Epithelial cell of proximal tubule (primary cell): ENCODE measurements at places on chromosomes 16 and 17. TPM values are rescaled to one million over a fixed set of nuclear protein-coding genes. Genes with fewer than 3 reads are reported as not detected.

Gene FOXF1
- 0.12 TPM in 1 of 2 replicates, not detected in the other for total RNA-seq

Gene KLHL10
- not detected in 2 replicates for total RNA-seq

Gene SLC16A6
- 0.07 TPM in 1 of 2 replicates, not detected in the other for total RNA-seq

GRCh38 chr16:4615384-4616046 is 827 bp upstream of the UBALD1 start:
- DNase-seq = no peak

DNA sequence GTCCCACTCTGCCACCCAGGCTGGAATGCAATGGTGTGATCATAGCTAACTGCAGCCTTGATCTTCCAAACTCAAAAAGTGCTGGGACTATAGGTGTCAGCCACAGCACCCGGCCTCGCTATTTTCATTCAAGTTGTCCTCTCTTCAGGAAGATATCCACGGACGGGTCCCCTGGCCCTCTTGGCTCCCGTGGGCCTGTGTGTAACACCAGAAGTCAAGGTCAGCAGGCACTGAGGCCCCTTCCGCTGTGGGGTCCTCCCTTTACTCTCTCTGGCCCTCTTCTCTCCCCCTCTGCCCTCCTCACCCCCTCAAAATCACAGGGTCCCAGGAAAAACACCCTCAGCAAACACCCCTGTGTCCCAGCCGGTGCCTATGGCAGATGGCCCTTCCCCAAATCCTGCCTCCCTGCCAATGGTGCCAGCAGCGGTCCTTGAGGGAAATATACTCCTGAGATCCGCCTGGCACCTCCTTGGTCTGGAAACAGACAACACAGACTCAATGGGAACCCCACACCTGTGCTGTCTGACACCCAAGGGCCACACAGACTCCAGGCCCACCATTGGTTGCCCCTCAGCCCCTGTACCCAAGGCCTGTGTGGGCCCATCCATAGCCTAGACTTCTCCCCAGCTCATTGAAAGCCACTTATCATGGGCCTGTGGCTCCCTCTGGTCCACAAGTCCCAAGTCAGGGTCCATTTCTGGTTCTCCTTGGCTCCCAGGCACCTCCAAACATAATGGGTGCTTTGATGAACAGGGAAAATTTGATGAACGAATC is 221.5 kb downstream of the ZNF423 start:
- DNase-seq = no peak

DNA sequence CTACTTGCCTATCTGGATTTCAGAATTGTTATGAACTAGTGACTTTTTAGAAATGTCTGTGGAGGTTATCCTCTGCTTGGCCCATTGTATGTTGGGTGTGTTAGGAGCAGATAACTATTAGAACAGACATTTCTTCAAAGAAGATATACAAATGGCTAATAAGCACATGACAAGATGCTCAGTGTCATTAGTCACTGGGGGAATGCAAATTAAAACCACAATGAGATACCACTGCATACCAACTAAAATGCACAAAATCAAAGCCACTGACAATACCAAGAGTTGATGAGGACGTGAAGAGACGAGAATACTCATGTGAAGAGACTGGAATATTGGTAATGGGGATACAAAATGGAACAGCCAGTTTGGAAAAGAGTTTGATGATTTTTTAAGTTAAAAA is 39.2 kb downstream of the CEP112 start:
- DNase-seq = no peak

GRCh38 chr17:20852239-20852989 is 190.4 kb downstream of the USP22 start:
- no peak for DNase-seq

Gene TMIGD1
- not detected in 2 replicates for total RNA-seq

DNA sequence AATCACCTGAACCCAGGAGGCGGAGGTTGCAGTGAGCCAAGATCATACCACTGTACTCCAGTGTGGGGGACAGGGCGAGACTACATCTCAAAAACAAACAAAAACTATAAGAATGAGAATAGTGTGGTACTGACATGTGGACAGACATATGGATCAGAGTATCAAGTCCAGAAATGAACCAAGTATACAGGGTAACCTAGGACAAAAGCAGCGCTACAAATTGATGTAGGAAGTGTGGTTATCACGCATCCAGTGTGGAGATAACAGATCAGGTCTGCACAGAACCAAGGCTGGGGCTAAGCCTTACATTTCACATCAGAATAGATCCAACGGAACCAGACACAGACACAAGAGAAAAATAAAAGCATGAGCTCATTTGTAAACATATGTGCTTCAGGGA is 23.0 kb upstream of the C16orf95 start:
- DNase-seq = no peak

- DNase-seq = no peak
Measured at GRCh38 chr17:50146927-50147665, 3.4 kb downstream of the PPP1R9B start.

DNA sequence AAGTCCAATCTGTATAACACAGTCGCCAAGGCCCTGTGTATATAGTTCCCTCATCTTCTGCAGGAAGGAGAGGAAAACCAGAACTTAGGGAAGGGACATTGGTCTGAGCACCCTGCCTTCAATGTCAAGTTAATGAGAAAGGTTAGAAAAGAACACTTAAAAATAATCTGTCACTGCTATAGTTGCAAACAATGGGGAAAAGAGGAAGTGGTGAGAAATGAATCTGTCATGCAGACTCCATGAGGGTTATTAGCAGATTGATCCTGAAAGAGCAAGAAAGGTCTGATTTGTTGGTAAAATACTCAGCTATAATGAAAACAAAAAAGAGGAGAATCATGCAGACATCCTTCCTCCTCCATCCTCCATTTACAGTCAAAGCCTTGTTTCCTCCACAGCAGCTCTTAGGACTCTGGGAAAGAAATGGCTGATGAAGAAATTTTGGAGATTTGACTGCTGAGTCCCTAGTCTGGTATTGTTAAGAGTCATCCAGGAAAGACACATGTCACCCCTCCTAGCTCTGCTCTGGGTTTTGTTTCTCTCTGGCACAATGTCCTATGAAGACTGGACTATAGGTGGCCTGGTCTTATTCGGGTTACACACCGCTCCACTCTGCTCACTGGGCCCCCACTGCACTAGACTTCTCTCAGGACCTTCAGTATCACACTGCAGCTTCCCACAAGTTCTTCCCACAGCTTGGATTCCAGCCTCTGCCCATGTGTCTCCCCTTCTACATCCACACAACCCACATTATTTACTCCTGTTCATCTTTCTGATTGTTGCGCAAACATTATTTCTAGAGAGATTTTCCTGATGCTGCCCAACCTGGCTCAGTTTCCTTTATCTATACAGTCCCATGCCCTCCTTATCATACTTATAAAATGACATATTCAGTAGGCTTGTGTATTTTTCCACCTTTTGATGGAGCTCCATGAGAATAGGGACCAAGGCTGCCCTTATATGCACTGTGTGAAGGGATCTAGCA is 56.5 kb upstream of the XYLT1 start:
- no peak for DNase-seq

GRCh38 chr16:17416461-17417311 is 54.1 kb downstream of the XYLT1 start:
- DNase-seq = no peak

GRCh38 chr16:16019488-16019887 is 70.1 kb downstream of the ABCC1 start:
- DNase-seq = no peak

Gene ZKSCAN2
- 2.7 and 3.6 TPM in 2 replicates for total RNA-seq

- DNase-seq = no peak
Measured at GRCh38 chr16:1073566-1074378, 1.2 kb downstream of the SSTR5 start.

DNA sequence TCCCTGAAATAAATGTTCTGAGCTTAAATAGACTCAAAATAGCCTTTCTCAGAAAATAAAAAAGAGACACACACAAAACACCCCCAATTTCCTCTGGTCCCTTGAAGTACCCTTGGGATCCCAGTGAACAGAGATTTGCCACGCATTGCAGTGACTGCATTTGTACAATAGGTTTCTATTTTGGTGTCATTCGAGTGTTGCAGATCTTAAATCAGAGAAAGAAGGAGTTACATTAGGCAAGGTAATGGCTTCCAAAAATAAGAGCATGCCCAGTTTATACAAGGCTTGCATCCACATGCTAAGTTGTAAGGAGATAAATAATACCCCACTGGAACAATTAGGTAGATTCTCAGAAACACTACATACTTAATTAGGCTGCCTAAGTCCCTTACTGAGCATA is 2.2 kb downstream of the TOX3 start:
- DNase-seq = no peak

Gene IL34
- 0.86 TPM in 1 of 2 replicates, not detected in the other for total RNA-seq
